ENCODE measurements at places on chromosomes 6 and 20.

GRCh38 chr6:166771701-166772100 is 144.7 kb upstream of the RPS6KA2 start:
- DNase-seq, result no peak

- DNase-seq, result peak; percentile 10
Measured at GRCh38 chr6:41182069-41183034, 18.6 kb downstream of the TREML2 start.

- DNase-seq, result no peak
Measured at GRCh38 chr20:17856024-17856564, 112.5 kb downstream of the SNX5 start.

DNA sequence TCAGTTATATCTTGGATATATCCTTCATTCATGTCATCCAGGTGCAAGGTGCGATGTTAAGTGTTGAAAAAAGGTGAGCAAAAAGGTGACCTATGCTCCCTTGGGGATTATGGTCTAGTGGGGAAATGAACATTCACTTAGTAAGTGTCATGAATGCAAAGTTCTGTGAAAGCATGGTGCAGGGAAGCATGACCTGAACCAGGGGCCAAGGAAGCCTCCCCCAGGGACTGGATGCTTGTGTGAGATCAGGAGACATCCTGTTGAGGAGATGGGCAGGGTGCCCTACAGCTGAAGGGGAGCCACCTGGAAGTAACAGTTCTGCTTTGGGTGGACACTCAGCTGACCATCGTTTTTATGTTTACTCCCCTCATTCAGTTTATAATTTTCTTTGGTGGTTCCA is 179.5 kb downstream of the SYNDIG1 start:
- DNase-seq, result no peak

DNA sequence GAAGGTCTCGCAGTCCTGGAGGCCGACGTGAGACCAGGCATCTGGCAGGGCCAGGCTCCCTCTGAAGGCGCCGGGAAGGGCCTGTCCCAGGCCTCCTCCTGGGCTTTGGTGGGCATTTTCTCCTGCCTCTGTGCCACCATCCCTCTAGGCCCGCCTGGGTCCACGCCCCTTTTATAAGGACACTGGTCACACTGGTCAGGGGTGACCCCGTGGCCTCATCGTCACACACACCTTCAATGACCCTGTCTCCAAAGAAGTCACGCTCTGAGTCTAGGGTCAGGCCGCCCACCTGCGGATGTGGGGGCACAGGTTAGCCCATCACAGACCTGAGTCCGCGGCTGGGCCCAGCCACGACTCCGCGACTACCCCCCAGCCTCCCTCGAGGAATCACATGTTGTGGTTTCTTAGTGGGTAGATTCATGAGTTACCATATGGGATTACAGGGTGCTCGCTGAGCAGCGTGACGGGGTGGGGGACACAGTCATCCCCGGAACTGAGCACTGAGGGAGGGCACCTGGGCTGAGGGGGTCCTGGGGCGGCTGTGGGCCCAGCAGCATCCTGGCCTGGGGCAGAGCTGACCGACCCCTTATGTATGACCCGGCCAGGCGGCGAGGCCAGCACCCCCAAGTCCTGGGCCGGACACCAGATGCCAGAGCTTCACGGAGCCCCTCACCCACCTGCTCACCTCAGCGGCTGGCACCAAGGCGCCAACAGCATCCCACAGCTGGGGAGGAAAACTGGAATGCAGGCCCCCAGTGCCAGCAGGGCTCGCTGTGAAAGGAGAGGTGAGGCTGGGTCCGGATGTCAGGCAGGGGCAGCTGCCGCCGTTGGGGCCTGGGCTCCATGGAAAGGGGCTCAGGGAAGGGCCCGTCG is 115.9 kb downstream of the DLL1 start:
- no peak for DNase-seq

DNA sequence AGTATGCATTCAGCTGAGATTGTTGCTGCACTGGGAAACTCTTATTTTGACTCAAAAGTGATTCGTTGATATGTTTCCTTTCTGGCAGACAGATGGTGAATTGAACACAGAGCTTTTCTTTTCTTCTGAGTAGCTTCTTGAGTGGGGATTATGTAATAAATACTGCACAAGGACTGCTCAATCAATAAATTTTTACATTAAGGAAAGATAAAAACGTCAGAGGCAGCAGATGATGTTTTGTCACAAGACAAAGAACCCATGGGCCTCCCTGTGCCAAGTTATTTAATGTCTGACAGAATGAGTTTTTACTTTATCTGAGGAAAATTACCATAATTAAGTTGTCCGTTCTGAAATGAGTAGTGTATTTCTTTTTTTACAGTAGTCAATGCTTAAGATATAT is 460.3 kb downstream of the UTRN start:
- no peak for DNase-seq

DNA sequence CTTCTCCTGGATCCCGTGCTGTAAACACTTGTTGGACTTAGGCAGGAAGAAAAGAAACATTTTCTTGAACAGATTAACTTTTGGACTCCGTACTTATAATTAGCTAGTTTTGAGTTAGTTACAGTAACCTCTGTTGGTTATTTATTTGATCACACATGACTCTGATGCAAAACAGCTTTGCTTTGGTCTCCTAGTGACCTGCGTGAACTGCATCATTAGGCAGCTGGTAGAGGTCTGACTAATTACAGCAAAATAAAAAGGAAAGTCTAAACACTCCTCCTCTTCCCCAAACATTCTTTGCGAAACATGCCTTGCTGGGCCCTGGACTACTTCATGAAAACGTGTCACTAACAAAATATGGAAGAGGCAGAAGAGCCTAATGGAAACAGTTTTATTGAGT is 61.1 kb upstream of the ZFP64 start:
- no peak for DNase-seq

DNA sequence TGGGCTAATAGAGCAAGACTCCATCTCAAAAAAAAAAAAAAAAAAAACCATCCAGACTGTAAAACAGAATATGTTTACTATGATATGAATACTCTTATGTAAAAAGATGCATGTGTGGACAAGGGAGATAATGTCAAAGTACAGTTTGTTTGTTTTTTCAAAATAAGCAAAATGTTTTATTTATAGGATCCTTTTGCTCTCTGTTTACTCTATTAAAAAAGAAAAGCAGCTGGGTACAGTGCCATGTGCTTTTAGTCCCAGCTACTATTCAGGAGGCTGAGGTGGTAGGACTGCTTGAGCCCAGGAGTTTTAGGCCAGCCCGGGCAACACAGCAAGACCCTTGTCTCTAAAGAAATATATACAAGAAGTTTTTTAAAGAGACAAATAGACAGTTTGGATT is 38.1 kb downstream of the UQCC1 start:
- DNase-seq, result no peak

DNA sequence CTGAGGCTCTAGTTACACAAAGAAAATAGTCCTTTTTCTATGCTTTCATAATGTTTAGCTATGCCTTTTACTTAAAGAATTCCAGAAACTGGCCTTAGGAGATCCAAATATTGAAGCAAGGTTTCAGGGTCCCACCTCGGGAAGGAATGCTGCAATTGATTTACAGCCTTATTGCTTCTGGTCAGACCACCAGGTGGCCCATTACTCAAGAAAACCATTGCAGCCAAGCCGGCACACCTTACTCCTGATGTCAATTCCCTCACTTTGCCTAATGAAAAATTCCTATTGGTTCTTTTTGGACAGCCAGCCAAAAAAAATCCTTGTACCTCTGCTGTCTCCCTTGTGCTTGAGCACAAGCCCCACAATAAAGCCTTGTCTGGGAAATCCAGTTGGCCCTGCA is 173.9 kb downstream of the LMBRD1 start:
- DNase-seq, result no peak

DNA sequence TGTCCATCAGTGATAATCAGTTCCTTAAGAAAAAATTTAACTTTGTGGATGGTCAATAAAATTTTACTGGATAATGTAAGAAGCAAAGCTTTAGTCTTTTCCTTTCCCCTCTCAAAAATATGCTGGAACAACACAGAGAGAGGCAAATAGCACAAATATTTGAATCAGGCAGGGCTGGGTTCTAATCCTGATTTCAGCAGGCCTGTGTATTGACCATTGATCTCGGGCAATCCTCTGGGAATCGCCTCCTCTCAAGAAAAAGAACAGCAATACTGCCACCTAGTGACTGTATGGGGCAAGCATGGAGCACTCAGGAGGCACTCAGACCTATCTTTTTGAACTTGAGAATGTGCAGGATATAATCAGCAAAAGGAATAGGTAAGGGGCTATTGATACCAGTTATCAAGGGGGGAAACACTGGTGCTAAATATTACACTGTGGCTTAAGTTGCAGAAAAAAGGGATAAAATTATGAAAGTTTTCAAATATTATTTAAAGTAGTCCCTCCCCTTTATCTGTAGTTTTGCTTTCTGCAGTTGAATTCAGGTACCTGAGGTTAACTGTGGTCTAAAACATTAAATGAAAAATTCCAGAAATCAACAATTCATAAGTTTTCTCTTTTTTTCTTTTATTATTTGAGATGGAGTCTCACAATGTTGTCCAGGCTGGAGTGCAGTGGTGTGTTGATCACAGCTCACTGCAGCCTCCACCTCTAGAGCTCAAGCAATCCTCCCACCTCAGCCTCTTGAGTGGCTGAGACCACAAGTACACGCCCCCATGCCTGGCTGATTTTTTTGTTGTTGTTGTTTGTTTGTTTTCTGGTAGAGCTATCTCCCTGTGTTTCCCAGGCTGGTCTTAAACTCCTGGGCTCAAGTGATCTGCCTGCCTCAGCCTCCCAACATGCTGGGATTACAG is 91.8 kb upstream of the NHSL1 start:
- DNase-seq, result peak; percentile 26

- DNase-seq, result no peak
Measured at GRCh38 chr6:50979171-50979525, 160.5 kb downstream of the TFAP2B start.

- DNase-seq, result no peak
Measured at GRCh38 chr20:58109918-58110635, 118.4 kb downstream of the ANKRD60 start.

DNA sequence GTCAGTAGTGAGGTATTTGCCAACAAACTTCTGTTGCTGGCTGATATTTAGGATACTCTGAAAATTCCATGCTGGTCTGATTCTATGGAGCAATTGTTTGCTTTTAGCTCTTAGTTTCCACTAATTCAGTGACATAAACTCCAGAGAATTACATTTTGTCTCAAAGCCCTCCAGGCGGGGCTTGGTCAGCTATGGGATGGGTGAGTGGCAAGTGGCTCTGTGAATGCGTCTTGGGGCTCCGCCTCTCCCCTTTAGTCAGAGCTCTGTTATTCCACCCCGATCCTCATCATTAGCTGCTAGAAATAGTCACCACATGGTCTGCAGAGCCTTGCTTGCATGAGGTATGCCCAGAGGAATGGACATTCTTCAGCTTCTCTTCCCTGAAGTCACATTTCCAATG is 540.6 kb downstream of the QKI start:
- DNase-seq, result no peak

GRCh38 chr20:32681175-32682084 is 7.7 kb upstream of the C20orf203 start:
- no peak for DNase-seq

- DNase-seq, result no peak
Measured at GRCh38 chr6:108117427-108118358, 43.2 kb upstream of the OSTM1 start.

DNA sequence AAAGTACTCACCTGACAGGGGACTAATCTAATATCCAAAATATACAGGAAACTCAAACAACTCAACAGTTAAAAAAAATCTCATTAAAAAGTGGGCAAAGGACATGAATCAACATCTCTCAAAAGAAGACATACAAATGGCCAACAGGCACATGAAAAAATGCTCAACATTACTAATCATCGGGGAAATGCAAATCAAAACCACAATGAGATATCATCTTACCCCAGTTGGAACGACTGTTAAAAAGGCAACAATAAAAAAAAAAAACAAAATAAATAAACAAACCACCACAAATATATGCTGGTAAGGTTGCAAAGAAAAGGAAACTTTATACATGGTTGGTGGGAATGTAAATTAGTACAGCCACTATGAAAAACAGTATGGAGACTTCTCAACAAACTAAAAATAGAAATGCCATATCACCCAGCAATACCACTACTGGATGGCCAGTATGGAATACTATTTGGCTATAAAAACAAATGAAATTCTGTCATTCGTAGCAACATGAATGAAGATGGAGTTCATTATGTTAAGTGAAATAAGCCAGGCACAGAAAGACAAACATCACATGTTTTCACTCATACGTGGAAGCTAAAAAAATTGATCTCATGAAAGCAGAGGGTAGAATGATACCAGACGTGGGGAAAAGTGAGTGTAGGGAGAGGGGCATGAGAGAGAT is 6.6 kb downstream of the SIRPB2 start:
- DNase-seq, result no peak

GRCh38 chr20:44946271-44946852 is 13.8 kb downstream of the TOMM34 start:
- no peak for DNase-seq

- DNase-seq, result no peak
Measured at GRCh38 chr20:32980990-32981389, 23.2 kb downstream of the SUN5 start.

- DNase-seq, result peak; percentile 75
Measured at GRCh38 chr6:2853769-2854395, 12.2 kb upstream of the SERPINB1 start.

DNA sequence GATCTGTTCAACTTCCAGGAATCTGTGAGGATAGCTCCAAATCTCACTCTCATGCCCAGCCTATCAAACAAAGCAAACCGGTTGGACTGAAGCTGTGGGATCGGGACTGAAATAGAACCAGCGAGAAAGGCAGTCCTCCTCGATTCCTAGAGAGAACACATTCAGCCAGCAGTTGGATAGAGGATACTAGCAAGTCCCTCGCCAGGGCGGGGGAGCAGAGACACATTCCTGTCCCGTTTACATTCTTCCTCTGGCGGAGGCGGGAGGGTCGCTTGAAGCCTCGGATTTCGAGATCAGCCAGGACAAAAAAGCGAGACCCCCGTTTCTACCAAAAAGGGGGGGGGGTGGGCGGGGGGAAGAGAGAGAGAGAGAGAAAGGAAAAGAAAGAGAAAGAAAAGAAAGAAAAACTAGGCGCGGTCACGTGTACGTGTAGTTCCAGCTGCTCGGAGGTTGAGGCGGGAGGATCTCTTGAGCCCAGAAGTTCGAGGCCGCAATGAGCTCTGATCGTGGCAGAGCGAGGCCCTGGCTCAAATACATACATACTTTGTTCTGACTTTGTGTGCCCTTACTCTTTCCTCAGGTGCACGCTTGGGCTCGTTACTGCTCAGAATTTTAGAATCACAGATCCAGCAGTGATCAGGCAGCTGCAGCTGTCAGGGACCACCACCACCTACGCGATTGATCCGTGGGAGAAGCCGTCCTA is 19.5 kb downstream of the ZNF311 start:
- DNase-seq, result no peak

DNA sequence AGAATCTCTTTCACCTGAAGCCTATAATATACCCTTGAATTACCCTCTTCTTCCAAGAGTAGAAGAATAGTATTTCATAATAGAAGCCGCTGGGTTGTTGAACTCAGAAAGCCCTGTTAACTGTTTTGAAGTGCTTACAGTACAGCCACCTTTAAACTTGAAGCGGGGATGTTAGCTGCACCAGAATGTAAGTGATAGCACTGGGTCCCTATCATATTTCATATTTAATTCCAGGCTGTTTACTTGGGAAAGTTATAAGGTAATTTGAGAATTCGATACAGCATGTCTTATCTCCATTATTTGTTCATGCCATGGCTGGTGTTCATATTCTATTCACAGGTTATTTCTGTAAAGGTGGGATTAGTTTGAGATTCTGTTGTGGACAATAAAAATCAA is 63.5 kb upstream of the VSTM2L start:
- DNase-seq, result no peak

- DNase-seq, result no peak
Measured at GRCh38 chr6:135266675-135267074, 85.6 kb downstream of the MYB start.

- DNase-seq, result no peak
Measured at GRCh38 chr6:76490456-76490855, 418.0 kb upstream of the IMPG1 start.

GRCh38 chr6:168133168-168133561 is 54.2 kb upstream of the FRMD1 start:
- no peak for DNase-seq

Measured in stimulated activated CD4-positive, alpha-beta T cell treated with anti-CD3 and anti-CD28 coated beads, Interleukin-12 subunit alpha, Interleukin-12 subunit beta, amount 100 ng/mL, for 4 hours (primary cell).